ENCODE measurements at places on chromosomes 16 and 17.
A peak's percentile ranks its signal among the peaks of the same experiment; 100 is the strongest.

GRCh38 chr17:78510141-78511075, 66.8 kb downstream of the DNAH17 start:
- DNase-seq: no peak

GRCh38 chr17:32664936-32665583, 178.3 kb downstream of the CDK5R1 start:
- DNase-seq: no peak

GRCh38 chr17:13540546-13540945, 61.2 kb downstream of the HS3ST3A1 start:
- no peak for DNase-seq

GRCh38 chr17:82434216-82434565, 15.8 kb upstream of the OGFOD3 start:
- no peak for DNase-seq

DNA sequence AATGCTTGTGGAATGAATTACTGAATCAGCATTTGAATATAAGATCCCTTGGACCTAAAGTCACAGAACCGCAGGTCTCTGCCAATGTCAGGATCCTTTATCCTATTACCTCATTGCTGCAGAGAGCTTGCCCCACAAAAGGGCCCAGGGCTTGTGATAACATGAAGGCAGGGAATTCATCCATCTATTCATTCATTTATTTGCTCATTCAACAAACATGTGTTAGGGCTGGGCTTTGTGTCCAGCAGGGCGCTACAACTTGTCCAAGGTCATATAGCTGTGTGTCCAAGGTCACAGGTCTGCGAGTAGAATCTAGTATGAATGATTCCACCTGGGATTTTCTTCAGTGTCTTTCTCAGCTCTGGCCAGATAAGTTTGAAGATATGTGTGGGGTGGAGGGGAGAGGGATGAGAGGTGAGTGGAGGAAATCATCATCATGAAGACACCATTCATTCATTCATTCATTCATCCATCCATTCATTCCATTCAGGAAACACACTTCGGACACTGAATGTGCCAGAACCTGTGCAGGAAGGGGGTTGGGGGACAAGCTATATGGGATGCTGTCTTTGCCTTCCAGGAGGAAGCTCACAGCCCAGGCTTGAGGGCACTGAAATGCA, 1.3 kb upstream of the UNC45B start:
- no peak for DNase-seq

GRCh38 chr17:48237456-48237855, 129.9 kb downstream of the SNX11 start:
- DNase-seq: no peak

DNA sequence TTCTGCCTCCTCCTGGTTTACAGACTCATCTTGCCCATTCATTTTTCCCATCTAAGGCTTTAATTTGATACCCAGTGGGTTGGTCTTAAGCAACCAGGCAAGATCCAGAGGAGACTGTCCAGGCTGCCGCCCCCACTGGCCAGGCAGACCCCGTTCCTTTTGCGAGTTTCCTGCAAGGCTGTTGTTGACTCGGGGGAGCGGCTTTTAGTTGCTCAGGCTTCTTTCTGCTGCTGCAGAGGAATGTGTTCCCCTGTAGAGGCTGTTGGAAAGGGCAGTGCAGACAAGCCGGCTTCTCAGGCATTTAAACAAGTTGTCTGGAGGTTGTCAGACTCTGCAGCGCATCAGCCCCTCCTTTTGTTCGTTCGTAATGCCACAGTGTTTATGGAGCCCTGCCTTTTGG, 231.2 kb downstream of the PRKCA start:
- no peak for DNase-seq

DNA sequence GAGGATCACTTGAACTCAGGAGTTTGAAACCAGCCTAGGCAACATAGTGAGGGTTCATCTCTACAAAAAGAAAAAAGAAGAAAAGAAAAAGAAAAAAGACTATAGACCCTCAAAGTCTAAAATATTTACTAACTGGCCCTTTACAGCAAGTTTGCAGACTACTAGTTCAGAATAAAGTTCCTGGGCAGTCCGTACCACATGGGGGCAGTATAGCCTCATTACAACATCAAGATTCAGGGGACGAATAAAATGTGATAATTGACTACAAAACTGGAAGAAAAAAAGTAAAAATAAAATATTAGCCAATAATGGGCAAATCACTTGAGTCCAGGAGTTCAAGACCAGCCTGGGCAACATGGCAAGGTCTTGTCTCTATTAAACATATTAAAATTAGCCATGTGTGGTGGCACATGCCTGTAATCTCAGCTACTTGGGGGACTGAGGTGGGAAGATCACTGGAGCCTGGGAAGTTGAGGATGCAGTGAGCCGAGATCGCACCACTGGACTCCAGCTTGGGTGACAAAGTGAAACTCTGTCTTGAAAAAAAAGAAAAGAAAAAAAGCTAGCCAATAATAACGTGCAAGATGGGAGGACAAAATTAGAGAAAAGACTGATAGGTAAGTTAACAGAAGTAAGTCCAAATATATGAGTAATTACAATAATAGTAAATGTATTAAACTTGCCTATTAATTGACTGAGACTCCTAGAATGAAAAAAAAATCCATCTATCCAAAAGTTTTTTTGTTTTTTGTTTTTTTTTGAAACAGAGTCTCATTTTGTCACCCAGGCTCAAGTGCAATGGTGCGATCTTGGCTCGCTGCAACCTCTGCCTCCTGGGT, 129.4 kb upstream of the SEC14L1 start:
- DNase-seq: peak; percentile 72

DNA sequence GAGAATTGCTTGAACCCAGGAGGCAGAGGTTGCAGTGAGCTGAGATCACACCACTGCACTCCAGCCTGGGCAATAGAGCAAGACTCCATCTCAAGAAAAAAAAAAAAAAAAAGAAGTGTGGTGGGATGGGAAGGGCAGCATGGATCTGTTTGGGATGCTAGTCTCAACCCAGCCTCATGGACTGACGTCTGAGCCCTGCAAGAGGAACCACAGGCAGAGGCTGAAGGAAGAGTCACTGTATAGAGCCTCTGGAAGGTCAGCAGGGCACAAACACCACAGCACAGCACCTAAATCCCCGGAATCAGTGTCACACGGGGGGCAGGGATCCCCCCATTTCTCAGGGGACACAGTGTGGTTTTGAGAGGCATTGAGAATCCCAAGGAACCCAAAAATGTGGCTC, 10.9 kb upstream of the CXCL16 start:
- no peak for DNase-seq

- DNase-seq: no peak
These were observed 3.6 kb downstream of the KRT31 start for GRCh38 chr17:41393826-41394225.

DNA sequence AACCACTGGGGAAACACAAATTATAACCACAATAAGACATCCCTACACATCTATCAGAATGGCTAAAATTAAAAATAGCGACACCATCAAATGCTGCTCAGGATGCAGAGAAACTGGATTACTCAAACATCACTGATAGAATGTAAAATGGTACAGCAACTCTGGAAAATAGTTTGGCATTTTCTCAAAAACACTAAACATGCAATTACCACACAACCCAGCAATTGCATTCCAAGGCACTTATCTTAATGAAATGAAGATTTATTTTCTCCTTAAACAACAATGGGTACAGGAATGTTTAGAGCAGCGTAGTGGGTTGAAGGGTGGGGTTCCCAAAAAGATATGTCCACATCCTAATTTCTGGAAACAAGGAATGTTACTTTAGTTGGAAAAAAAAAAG, 309.0 kb upstream of the PMFBP1 start:
- DNase-seq: no peak

GRCh38 chr17:45248132-45248957, 13.5 kb downstream of the SPATA32 start:
- DNase-seq: peak; percentile 89

- DNase-seq: no peak
These were observed 141.4 kb downstream of the PMP22 start for GRCh38 chr17:15123593-15124263.

Data from RPMI8226 (cell line).